Activated B cell treated with CpG ODN at 0.5 μM for 24 hours (primary cell): ENCODE measurements at places on chromosomes 6 and 20. TPM values are rescaled to one million over a fixed set of nuclear protein-coding genes. Genes with fewer than 3 reads are reported as not detected.

GRCh38 chr20:12177657-12178293 lies 260.1 kb downstream of the BTBD3 start:
- H3K36me3 ChIP-seq, result no peaks in the 10 kb centered on the region
- no peaks in the 10 kb centered on the region for H3K4me1 ChIP-seq

- DNase-seq, result no peak
- H3K4me1 ChIP-seq, result peaks cover 39% of the 10 kb centered on the region
- no peak overlapping the region for H3K27ac ChIP-seq
- peaks cover 15% of the 10 kb centered on the region for H3K36me3 ChIP-seq
- no peak overlapping the region for H3K4me3 ChIP-seq
Measured at GRCh38 chr6:26363882-26364701, 906 bp upstream of the BTN3A2 start.

The EFCAB8 gene
- total RNA-seq, result 0.71 TPM in 2 replicates

GRCh38 chr6:73314577-73315492 lies 39.2 kb downstream of the DPPA5 start:
- peaks cover 4% of the 10 kb centered on the region for H3K36me3 ChIP-seq
- H3K4me3 ChIP-seq, result peak overlapping the region; percentile 48
- H3K27me3 ChIP-seq, result peaks cover 30% of the 10 kb centered on the region
- peaks cover 8% of the 10 kb centered on the region for H3K4me1 ChIP-seq
- no peak for DNase-seq

GRCh38 chr6:11364971-11365397 lies 132.5 kb upstream of the NEDD9 start:
- no peak for DNase-seq
- H3K4me1 ChIP-seq, result peaks cover 90% of the 10 kb centered on the region
- no peak overlapping the region for H3K4me3 ChIP-seq
